A172 (cell line): ENCODE measurements at places on chromosomes 16 and 17. TPM values are rescaled to one million over a fixed set of nuclear protein-coding genes. Genes with fewer than 3 reads are reported as not detected.

DNA sequence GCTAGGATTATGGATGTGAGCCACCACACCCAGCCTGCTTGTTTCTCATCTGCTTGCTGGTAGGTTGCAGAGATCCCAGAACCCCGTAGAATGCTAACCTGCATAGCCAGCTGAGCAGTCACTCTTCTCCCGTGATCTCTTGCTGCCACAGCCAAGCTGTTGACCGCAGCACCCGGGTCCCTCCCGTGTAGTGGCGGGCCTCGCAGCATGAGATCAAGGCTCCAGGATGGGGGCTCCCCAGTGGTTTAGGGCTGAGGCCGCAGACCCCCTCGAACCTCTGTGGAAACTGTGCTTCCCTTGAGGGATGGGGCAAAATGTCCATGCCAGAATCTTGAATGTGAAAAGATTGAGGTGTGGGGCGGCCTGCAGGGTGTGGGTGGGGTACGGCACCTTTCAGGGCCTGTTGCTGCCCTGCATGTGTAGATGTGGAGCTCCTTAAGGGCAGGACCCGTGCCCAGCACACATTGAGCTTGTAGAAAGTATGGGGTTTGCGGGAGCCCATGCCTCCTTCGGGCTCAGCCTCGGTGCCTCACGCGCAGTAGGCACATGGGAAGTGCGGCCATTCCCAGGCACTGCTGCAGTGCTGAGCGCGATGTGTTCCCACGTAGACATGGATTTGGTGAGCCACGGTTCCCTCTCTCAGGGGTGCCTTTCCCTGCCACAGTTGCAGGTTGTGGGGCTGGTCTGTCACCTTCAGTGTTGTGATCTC is 99.9 kb downstream of the BANP start:
- DNase-seq, result no peak

DNA sequence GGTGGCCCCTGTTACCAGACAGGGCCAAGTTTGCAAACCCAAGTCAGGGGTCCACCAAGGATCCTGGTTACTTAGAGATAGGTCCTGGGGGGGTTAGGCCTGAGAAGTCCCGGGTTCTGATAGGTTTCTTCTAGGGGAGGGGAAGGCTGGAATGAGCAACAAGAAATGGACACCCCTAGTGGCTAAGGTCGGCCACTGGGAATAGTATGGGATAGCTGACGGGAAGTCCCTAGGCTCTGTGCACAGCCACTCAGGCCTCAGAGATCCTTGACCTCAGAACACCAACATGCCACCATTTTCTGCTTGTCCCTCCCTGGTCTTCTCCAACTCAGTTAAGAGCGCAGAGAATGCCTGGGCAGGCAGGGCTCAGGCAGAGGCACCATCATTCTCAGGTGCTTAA is 13.4 kb downstream of the TK2 start:
- DNase-seq, result no peak

- DNase-seq, result no peak
Measured at GRCh38 chr17:362721-363120, 10.1 kb upstream of the RPH3AL start.

- no peak for DNase-seq
Measured at GRCh38 chr17:58671969-58672368, 19.9 kb downstream of the TEX14 start.

- DNase-seq, result no peak
Measured at GRCh38 chr17:70123193-70123592, 46.1 kb upstream of the KCNJ2 start.

GRCh38 chr17:51228161-51228560 is 31.7 kb downstream of the MBTD1 start:
- no peak for DNase-seq

DNA sequence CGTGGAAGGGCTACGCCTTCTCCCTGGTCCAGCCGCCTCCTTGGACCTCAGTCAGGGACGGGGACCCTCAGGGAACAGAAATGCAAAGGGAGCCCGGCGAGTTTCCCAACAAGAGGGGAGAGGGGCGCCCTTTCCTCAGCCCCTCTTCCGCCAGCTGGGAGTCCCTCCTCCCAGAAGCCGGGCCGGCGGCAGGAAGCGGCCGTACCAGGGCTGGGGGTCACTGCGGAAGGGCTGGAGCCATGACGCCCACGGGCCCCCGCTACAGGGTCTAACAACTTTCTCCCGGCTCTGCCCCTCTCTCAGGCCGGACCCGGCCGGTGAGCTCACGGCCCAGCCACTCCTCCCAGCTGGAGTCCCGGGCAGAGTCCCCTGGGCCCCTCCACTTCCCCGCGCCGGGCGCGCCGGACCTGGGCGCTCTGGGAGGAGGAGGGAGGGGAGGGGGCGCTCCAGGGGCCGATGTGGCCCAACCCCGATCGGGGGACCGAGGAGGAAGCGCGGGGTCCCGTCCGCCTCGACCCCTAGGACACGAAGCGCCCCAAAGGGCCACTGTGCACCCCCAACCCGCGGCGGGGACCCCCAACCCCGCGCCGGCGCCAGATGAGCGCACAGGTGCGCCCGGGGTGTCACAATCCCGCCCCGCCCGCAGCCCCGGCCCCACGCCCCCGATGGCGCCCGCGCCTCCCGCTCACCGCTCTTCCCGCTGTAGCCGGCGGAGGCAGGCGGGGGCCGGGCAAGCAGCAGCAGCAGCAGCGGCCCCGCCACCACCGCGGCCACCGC is 578 bp downstream of the PGAP6 start:
- no peak for DNase-seq

DNA sequence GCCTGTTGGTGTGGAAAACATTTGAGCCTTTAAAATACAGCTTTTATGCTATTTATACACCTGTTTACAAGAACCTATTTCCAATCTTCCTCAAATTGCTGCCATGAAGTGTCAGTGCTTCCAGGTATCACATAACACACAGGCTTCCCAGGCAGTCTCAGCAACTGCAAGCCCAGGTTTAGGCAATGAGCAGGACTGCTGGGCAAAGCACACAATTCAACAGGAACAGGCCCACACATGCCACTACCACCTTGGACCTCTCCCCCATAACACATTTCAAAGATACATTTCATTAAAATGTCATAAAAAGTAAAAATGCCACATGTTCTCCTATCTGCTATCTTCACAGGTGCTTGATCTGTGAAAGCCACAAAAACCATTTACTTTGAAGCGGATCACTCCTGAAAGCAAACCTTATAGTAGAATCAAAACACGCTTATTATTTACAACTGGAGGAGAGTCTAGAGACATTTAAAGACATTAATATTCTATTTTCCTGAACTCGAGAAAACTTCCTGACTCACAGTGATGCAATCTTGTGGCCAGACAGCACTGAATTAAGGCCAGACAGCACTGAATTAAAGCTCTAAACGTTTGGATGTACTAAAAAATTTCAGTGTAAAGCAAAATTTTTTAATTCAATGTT is 31.5 kb downstream of the ANKFY1 start:
- DNase-seq, result no peak

- no peak for DNase-seq
Measured at GRCh38 chr16:88883946-88884345, 17.5 kb upstream of the PABPN1L start.

DNA sequence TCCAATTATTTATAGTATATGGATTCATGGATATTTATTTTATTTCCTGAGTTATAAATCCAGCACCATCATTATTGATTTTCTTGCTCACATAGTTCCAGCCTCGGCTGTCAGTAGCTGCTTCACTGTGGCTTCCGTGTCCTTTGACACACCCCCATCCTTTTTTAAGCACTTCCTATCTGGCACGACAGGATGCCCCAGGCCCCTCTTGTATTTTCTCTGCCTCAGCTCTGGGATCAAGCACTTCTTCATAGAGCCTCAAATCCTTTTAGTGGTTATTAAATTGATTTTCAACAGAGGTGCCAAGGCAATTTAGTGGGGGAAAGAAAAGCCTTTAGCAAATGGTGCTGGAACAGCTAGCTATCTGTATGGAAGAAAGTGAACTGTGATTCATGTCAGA is 59.8 kb downstream of the GAN start:
- no peak for DNase-seq

- DNase-seq, result peak; percentile 59
Measured at GRCh38 chr17:15918661-15919259, 26.2 kb upstream of the ADORA2B start.

GRCh38 chr16:1674306-1674705 is 3.8 kb upstream of the JPT2 start:
- DNase-seq, result peak; percentile 21

DNA sequence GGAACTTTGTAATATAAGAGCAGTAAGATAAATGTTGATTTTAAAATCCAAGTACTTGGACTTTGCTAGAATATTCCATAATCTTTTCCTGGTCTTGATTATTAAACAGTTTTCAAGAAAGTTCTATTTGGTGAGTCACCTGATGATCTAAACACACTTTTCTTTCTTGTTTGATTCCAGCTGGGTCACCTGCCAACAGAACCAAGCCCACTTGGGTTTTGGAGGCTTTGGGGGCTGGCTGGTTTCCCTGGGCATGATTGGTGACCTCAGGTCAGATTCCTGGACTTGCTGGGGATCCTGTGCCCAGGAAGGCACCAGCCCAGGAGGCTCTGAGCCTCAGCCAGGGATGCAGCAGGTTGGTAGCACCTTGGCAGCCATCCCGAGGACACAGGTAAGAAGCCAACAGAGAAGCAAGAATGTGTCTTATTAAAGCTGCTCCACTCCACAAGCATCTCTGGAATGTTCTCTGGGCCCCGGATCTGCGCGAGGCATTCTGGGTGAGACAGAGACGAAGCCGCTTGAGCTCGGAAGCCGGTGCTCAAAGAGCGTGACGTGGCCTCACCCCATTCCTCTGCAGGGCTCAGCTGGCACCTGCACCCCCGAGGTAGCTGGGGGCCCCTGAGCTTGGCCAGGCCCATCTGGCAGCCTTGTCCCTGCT is 3.1 kb upstream of the TEX19 start:
- no peak for DNase-seq

DNA sequence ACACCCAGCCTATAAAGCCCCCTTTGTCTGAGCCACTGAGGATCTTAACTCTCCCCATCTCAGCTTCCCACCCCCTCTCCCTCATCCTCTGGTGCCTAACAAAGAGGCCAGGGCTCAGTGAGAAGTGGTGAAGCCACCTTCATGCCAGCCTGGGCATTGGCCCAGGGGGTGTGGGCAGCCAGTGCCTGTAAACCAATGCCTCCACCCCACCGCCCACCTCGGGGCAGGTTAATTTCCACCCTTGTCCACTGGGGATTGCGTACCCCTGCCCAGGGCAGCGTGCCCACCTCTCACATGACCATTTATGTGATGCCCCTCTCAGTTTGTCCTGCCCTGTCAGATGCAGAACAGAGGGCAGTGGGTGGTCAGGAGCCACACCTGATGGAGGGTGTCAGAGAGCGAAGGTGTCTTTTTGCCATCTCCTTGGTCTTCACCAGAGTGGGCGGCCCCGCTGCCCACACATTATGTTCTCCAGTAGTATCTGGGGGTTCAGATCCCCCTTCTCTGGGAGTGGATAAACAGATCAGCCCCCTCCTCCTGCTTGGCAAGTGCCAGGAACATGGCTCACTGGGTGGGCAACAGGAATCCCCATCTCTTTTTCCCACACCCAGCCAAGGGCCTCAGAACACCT is 10.1 kb upstream of the ARHGAP23 start:
- no peak for DNase-seq

DNA sequence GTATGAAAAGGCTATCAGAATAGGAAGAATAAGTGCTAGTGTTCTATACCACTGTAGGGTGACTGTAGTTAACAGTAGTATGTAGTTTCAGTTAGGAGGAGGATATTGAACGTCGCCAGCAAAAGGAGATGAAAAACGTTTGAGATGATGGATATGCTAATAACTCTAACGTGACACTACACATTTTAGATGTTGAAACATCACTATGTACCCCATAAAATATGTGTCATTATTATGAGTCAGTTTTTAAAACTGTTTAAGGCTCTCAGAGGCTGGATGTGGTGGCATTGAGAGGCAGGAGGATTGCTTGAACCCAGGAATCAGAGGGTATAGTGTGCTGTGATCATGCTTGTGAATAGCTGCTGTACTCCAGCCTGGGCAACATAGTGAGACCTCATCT is 31.8 kb downstream of the UBN1 start:
- peak; percentile 27 for DNase-seq

- DNase-seq, result no peak
Measured at GRCh38 chr16:57756424-57757325, 21.1 kb downstream of the KATNB1 start.

DNA sequence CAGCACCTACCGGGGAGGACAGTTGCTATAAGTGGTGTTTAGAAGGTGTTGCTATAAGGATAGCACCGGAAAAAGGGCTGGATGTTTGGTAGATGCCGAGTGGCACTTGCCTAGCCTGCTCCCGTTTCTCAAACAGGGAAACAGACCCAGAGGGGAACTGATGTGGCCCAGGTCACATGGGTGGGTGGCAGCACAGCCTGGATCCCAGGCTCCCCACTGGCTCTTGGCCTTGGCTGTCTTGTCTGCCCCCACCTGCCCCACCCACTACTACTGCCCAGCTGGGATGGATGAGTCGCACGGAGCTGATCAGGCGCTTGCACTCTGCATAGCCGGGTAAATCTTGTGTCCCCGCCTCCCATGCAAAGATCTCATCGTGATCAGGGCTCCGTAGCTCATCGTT is 7.2 kb downstream of the SMTNL2 start:
- peak; percentile 67 for DNase-seq

- DNase-seq, result no peak
Measured at GRCh38 chr17:81453712-81454111, 58.5 kb downstream of the BAHCC1 start.

DNA sequence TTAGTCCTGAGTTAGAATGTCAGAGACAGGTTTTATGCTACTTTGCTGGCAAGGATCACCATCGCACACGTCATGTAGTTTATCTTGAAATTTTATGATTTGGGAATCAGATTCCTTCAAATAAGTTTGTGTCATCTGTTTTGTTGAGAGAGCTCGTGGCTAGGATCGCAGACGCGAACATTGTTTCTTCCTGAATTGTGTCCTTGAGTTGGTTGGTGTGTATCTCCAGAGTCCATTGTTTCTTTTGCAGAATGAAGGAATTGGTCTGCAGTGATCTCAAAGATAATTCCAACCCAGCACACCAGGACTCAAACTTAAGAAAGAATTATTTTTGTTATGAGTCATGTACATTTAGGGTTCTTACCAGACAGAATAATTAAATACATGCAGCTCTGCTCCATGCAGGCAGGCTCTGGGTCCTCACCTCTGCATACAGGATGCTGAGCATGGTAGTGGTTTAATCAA is 51.6 kb downstream of the PRKCA start:
- DNase-seq, result peak; percentile 40

Gene EIF5A
- 844 and 911 TPM in 2 replicates for total RNA-seq

Gene CBFA2T3
- 0.05 TPM in 1 of 2 replicates, not detected in the other for total RNA-seq

Gene TLCD2
- total RNA-seq, result 0.45 and 0.50 TPM in 2 replicates

Gene ABCA8
- not detected in 2 replicates for total RNA-seq

Gene TBX6
- total RNA-seq, result not detected in 2 replicates

Gene WNK4
- total RNA-seq, result 0.34 and 0.50 TPM in 2 replicates

Gene IGF2BP1
- 14.8 and 16.0 TPM in 2 replicates for total RNA-seq

Gene IL32
- total RNA-seq, result 113 and 115 TPM in 2 replicates

Gene KRTAP4-6
- not detected in 2 replicates for total RNA-seq
